H4 (cell line): ENCODE measurements at places on chromosomes 1 and 21.

DNA sequence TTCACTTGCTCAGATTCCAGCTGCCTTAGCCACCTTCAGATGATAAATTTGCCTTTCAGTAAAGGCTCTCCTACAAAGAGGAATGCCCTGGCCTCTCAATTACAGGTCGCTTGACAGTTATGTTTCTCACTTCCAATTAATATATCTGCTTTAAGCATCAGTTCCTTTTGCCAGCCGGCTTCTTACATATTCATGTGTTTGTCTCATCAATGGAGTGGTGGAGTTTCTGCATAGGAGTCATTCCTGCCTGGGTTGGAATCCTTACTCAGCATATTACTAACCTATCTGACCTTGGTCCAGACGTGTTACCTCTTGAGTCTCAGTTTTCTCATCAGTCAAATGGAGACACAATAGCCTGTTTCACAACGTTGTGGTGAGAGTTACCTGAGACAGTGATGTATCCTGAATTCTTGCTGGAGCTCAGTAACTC, 9.4 kb upstream of the SESN2 start:
- DNase-seq: no peak

GRCh38 chr1:223473601-223474344, 80.6 kb downstream of the CCDC185 start:
- DNase-seq: no peak

GRCh38 chr21:45975020-45975666, 6.4 kb upstream of the COL6A1 start:
- peak; percentile 59 for DNase-seq

DNA sequence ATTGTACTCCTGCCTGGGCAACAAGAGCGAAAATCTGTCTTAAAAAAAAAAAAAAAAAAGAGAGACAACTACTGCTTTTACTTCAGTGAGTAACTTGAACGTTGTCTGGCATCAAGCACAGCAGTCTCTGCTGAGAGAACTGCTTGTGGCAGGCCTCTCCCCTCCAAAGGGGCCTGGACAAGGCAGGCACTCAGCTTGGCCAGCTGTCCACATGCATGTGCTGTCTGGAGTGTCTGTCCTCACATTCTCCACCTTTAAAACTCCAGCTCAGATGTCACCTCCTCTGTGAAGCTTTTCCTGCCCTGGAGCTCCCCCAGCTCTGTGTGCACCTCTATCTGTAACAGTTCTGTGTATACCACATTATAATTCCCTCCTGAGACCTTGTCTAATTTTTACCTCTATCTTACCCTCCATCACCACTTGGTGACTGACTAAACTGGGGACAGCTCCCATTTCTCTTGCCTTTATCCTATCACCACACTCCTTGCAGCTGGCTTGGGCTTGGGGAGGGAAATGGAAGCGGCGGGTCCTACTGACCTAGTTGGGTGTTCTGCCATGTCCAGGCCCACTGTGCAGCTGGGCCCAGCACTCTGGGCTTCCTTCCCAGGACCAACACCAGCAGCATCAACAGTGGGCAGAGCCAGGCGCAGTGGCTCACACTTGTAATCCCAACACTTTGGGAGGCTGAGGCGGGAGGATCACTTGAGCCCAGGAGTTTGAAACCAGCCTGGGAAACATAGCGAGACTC, 71.4 kb upstream of the ARTN start:
- no peak for DNase-seq

DNA sequence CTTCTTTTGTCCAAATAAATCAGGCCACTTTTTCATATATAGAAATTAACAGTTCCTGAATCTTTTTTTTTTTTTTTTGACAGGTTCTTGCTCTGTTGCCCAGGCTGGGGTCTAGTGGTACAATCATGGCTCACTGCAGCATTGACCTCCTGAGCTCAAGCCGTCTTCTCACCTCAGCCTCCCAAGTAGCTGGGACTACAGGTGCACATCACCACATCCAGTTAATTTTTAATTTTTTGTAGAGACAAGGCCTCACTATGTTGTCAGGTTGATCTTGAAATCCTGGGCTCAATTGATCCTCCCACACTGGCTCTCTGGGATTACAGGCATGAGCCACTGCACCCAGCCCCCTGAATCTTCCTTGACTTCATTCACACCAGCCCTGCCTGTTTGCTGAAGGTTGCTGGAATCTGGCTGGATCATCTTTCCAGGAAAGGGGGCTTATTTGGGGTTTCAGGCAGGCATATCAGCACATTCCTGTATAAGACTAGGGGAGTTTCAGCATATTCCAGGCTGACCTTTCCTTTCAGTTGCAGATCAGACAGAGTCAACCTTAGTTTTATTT, 78.2 kb upstream of the ARHGAP29 start:
- no peak for DNase-seq
